SW480 (cell line): ENCODE measurements at places on chromosomes 1 and 21.

DNA sequence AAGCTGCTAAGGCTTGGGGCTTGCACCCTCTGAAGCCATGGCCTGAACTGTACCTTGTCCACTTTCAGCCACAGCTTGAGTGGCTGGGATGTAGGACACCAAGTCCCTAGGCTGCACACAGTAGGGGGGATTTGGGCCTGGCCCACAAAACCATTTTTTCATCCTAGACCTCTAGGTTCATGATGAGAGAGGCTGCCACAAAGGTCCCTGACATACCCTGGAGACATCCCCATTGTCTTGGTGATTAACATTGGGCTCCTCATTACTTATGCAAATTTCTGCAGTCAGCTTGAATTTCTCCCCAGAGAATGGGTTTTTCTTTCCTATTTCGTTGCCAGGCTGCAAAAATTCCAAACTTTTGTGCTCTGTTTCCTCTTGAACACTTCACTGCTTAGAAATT lies 26.3 kb upstream of the CHODL start:
- no peak for DNase-seq

- no peak for DNase-seq
Measured at GRCh38 chr1:93827633-93828366, 51.2 kb downstream of the DNTTIP2 start.

GRCh38 chr1:39680751-39681150 lies 8.8 kb upstream of the NT5C1A start:
- no peak for DNase-seq

- DNase-seq, result peak; percentile 20
Measured at GRCh38 chr1:112575154-112575804, 43.7 kb downstream of the ST7L start.

DNA sequence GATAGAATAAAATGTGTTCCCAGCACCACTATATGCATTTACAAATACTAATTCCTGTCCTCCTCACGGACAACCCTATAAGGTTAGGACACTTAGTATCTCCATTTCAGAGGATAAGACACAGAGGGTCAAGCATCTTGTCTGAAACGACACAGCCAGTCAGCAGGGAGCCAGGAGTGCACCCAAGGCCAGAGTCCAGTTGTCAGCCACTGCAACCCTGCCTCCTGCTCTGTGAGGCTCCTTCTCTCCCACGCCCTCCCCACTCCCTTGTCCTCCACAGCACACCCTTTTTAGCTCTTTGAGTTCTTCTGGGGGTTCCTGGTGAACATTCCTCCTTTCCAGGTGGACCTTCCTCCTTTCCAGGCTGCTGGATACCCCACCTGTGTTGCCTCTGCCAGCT lies 119.0 kb upstream of the TNR start:
- no peak for DNase-seq

DNA sequence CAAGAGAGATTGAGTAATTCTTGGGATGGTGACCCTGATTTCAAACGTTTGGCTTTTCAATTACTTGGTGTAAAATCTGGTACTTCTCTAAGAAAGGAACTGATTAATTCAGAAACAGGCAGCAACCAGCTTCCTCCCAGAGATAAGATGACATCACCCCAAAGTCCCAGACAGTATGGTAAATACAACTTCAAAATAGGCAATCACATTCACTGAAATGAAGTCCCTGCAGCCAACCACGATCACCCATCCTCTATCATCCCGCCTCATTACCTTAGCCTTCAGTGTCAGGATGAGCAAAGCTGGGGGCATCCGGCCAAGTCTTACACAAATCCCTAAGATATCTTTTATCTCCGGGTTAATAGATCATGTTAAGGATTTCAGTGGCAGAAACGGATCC lies 26.4 kb upstream of the RUNX1 start:
- DNase-seq, result no peak

DNA sequence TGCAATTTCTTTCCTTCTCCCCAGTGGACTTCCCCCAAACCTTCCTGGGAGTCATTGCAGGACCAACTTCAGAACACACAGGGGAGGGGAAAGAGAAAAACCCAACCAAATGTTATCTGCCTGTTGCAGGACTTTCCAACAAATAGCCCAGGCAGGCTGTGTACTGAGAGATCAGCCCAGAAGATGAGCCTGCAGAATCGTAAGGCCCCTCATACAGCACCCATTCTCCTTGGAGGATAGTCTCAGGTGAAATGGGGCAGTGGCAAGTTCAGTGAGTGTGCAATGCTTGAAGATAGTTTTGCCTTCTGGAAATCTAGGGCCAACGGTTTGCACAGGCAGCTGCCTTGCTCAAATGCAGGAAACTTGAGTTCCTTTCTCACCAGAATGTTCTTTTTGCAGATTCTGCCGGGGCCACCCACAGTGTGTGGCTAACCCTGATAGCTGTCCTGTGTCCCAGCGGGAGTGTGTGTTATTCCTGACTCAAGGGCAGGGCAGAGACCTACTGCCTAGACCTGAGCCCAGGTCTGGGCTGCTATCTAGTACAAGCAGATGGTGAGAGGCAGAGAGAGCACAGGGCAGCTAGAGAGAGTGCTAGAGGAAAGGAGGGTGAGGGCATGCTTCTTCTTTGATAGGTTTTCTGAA lies 48.8 kb downstream of the GADD45A start:
- DNase-seq, result no peak

- no peak for DNase-seq
Measured at GRCh38 chr1:97144527-97144926, 422.9 kb downstream of the PTBP2 start.

- DNase-seq, result no peak
Measured at GRCh38 chr1:228903434-228904071, 168.3 kb downstream of the RHOU start.

DNA sequence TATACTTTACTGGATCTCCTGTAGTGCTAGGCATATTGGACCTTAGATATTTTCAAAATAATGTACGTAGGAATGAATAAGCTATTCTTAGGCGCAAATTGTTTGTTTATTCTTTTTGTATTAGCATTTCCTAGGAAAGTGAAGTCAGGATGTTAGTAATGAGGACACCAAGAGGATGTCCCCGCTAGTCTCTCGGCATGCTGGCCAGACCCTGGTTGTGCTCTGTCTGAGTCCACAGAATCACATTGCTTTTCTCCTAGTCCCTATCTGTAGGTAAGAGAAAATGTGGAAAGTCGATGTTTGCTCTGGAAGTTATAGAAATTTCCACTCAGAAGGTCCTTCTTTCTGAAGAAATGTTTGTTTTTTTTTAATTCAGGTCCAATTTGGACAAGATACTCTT lies 31.1 kb downstream of the DNM3 start:
- no peak for DNase-seq

DNA sequence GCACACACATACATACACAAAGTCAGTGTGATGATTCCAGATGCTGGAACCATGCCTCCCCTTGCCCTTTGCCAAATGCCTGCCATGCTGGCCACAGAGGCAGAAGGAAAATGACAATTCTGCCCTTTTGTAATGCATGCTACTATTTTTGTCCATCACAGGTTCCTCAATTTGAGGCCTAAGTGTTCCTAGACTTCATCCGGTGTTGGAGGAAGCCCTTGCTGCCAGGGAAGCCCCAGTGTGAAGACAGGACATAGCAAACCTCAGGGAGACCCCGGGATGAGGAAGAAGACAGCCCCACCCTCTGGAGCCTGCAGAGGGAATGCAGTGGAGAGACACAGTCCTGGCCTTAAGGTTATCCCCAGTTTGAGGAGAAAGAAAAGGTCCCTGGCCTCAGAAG lies 14.4 kb downstream of the PRR9 start:
- DNase-seq, result no peak

GRCh38 chr1:21624571-21625389 lies 44.4 kb downstream of the RAP1GAP start:
- DNase-seq, result no peak

DNA sequence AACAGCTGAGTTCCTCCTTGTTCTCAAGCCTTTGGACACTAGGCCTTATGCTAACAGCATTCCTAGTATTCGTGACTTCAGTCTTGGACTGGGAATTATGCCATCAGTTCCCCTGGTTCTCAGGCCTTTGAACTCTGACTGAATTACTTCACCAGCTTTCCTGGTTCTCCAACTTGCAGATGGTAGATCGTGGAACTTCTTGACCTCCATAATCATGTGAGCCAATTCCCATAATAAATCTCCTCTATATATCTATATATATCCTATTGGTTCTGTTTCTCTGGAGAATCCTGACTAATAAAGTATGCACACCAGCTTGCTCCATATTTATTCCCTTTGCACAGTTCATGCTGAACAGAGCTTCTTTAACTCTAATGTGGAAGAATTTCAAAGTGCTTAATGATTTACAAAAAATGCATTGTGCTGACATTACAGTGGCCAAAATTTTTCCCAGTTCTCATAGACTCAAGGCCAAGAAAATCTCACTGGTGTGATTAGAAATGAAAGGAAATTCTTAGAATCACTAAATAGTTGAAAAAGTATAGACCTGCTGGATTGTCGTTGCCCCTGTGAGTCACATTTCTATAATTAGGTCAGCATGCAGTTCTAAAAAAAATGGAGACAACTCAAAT lies 462.9 kb upstream of the ADAMTS5 start:
- DNase-seq, result no peak

DNA sequence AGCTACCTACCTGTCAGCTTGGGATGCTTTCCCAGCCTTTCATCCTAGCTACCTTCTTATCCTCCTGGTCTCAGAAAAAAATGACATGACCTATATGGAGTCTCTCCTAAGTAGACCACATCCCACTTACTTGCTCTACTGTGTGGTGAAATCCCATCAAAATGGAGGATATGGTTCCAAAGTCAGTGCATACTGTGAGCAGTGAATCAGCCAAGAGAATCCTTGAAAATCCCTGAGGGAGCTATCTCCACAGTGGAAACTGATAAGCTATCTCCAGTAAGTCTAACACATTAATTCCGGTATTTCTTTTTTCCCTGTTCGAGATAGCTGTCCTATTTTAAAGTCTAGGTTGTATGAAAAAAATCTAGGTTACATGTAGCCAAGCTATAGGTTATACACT lies 189.7 kb downstream of the FGGY start:
- DNase-seq, result no peak

GRCh38 chr21:33481314-33481943 lies 1.7 kb upstream of the TMEM50B start:
- no peak for DNase-seq

DNA sequence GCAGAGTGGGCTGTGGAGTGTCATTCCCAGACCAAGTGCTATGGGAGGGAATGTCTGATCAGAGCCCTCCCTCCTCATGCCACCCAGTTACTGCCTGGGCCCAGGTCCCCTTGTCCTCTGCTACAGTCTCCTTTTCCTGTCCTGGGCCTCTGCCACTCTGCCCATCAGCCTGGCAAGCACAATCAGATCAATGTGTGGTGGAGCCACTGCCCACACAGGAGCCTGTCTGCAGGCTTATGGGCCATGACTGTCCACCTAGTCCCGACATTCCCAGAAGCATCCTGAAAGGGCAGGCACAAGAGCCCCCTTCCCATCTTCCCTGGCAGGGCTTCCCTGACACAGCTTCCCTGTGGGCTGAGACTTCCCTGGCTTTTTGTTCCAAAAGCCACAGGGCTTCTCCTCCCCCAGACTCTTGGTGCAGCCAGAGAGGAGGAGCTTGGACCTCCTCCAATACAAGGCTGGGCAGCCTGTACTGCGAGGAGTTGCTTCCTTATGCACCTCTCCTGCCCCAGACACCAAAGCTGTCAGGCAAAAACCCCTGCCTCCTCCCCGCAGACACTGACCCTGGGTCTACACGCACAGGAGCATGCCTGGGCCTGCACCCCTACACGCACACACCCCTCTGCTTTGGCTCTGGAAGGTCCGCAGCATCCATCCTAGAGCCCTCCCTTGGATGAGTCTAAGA lies 29.2 kb upstream of the CNTN2 start:
- no peak for DNase-seq

DNA sequence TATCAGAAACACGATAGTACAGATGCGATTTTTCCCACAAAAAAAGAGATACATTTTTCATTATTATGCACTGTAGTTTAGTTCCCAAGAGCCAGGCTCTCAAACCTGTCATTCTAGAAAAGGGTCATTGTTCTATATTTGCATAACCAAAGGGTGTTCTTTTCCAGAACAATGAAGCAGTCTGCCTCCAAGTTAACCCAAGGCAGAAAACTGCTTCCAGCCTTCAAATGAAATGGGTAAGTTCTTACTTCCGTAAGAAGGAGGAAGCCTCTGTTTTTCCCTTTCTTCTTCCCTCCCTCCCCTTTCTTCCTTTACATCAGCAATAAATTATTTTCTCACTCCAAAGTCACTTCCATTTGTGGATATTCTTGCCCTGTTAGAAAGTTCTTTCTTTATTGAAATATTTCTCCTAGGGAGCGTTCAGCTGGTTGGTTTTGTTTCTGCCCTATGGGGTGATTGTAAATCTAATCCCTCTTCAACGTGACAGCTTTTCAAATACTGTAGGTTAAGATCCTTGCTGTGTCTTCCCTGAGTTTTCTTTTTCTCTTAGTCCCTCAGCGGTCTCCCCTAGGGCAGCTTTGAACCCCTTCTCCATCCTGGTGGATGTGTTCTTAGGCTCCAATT lies 77.3 kb upstream of the PTGFRN start:
- no peak for DNase-seq

- DNase-seq, result no peak
Measured at GRCh38 chr1:150385537-150386445, 21.8 kb downstream of the RPRD2 start.

DNA sequence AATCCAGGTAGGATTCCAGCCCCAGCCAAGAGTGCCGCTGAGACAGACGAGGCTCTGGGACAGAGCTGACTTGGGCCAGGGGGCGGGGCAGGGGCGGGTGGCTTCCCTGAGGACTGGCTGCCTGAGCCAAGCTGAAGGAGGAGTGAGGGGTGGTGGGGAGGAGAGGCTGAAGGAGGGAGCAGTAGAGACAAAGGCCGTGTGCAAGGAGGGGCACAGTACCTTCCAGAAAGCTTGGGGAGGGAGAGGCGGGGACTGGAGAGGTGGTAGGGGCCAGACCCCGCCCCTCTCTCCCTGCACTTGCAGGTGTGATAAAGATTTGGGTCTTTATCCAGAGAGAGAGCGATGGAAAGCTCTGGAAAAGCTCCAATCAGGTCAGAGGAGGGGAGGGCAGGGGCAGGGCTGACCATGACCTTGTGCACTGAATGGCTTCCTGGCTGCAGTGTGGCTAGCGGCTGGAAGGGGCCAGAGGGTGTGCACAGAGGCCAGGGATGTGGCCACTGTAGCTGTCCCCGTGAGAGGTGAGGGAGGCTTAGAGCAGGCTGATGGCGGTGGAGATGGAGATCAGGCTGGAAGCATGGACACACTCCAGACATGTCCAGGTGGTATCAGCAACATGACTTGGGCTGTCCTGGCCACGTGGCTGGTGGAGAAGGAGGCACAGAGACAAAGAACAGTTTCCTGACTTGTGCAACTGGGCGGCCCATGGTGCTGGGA lies 6.7 kb upstream of the EPHA8 start:
- no peak for DNase-seq

DNA sequence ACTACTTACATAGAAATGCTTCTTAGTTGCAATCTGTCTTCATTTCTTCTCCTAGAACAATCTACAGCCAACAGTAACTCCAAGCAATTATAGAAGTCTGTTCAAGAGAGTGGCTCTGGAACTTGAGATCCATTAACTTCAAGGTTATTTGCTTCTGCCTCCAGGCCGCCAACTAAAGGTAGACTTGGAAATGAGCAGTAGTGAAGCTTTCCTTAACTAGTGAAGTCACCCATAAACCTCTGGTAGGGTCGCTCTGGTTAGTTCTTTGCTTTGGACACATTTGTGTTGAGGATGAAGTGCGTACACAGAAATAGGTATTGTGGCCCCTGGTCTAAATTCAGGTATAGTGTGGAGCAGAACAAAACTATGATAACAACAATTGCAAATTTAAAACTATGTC lies 809.9 kb upstream of the RGS18 start:
- DNase-seq, result no peak
